ENCODE measurements at places on chromosomes 12 and 14. TPM values are rescaled to one million over a fixed set of nuclear protein-coding genes. Genes with fewer than 3 reads are reported as not detected.

DNA sequence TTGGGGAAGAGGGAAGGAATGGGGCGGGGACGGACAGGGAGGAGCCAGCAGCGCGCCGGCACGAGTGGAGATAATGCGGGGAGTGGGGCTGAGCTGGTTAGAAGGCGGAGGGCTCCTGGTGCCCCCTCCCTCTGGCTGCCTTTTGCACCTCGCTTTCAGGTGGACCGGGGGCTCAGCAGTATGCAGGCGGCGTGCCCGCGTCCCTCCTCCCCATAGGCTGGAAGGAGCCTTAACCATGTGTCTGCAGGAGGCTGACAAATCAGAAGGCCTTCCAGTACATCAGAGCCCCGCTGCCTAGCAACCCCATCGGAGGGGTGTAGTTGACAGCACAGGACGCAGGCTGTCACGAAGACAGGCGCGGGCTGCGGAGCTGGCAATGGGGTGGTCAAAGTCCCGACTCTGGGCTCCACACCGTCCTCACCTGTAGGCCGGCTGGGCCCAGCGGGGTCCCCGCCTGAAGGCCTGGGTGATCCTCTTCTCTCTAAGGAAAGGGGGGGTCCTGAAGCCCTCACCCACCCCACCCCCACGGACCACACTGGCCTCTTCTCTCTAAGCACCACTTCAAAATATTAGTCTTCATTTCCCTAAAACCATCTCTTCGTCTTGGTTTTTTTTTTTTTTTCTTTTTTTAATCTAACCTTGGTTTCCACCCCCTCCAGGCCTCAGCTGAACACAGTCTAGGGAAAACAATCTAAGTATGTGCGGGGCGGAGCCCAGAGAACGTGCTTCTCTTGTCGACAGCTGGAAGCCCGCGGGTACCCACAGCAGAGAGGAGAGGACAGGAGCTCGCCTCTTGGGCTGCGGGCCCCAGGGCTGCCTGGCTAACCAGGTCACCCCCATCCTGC is 44.5 kb downstream of the KDM2B start:
- peak; percentile 80 for DNase-seq

DNA sequence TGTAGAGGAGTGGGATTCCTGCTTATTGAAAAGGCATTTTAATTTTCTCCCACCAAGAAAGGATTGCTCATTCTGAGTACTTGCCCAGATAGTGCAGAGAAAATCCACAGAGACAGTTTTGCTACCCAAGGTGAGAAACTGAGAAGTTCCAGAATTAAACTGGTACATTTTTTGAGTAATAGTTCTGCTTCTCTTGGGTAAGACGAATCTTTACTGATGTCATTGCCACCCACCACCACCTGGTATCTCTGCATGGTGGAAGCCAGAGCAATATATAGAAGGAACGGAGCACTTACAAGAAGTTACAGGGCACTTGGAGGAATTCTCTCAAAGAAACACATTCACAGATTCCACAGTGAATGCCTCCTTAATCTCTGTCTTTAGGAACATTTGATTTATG is 20.7 kb upstream of the FRMD6 start:
- no peak for DNase-seq

DNA sequence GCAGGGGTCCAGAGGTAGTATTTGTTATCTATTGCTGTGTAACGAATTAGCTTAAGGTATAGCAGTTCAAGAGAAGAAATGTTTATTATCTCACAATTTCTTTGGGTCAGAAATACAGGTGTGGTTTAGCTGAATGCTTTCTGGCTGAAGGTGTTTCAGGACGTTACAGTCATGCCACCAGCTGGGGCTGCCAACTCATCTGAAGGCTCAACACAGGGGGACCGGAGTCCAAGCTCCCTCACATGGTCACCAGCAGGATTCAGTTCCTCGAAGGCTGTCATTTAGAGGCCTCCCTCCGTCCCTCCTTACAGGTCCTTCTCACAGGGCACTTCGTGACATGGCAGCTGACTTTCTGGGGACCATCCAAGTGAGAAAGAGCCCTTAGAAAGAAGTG is 37.5 kb upstream of the SINHCAF start:
- no peak for DNase-seq

GRCh38 chr12:112096667-112097066 is 11.9 kb downstream of the NAA25 start:
- DNase-seq = peak; percentile 55

- DNase-seq = peak; percentile 33
These were observed 137.4 kb downstream of the AEBP2 start for GRCh38 chr12:19576506-19577280.

DNA sequence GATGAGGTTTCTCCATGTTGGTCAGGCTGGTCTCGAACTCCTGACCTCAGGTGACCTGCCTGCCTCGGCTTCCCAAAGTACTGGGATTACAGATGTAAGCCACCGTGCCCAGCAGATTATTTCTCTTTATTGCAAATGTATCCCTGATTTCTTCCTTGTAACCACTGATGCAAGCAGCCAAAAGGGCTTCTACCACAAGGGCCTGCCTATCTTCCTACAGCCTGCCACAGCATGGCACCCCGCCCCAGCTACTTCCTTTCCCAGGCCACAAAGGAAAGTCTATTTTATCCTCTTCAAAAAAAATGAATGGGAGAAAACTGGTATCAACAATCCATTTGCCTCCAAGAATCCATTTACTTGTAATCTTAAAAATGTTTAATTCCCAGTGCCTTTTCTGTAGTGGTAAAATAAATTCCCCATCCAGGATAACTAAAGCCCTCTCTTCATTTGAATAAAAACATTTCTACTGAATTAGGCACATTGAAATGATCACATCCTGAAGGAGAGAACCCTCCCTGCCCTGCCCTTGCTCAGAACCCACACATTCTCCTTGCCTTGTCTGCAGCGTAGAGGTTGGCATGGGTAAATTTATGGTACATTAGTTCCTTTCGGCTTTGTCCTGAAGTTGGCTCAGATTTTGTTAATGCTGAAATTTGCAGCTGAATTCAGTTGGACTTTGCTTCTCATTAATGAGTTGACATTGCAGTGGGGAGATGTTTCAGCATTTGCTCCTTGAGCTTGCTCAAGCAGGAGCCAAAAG is 19.2 kb downstream of the GPHB5 start:
- no peak for DNase-seq

- DNase-seq = no peak
These were observed 139.7 kb downstream of the EMP1 start for GRCh38 chr12:13336216-13336615.

GRCh38 chr12:54988402-54989054 is 4.0 kb upstream of the TESPA1 start:
- peak; percentile 60 for DNase-seq

- DNase-seq = no peak
These were observed 3.8 kb downstream of the CCDC88C start for GRCh38 chr14:91413547-91414474.

- DNase-seq = no peak
These were observed 140.5 kb downstream of the ZFP36L1 start for GRCh38 chr14:68652433-68652690.

DNA sequence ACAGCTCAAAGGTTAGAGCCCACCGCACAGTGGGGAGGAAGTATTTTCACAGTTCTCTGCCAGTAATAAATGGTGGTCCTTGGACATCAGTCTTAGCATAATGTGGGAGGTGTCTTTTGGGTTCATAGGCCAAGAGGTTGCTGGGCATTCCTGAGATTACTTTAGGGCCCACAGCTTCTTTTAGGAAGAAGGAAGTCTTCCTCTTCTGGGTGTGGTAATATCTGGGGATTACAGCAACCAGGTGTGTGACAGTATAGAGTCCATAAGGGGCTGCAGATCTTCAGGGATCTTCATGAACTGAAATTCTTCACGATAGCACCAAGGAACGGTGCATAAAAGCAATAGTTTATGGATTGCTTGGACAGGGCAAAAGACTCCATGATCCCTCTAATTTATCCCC is 56.2 kb upstream of the PTGR2 start:
- no peak for DNase-seq

DNA sequence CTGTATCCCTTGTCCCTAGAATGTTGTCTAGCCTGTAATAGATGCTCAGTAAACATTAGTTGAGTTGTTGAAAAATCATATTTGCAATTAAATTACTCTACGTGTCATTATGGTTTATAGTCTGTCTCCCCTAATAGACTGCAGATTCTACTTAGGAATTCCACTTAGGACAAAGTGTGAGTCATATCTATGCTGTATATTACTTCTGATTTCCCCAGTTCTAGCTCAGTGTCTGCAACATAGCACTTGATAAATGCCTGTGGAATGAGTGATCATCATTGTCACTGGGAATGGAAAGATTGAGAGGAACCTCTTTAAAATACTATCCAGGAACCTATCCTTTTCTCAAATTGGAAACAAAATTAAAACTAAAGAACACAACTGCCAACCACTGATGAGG is 99.3 kb downstream of the TBX5 start:
- no peak for DNase-seq

DNA sequence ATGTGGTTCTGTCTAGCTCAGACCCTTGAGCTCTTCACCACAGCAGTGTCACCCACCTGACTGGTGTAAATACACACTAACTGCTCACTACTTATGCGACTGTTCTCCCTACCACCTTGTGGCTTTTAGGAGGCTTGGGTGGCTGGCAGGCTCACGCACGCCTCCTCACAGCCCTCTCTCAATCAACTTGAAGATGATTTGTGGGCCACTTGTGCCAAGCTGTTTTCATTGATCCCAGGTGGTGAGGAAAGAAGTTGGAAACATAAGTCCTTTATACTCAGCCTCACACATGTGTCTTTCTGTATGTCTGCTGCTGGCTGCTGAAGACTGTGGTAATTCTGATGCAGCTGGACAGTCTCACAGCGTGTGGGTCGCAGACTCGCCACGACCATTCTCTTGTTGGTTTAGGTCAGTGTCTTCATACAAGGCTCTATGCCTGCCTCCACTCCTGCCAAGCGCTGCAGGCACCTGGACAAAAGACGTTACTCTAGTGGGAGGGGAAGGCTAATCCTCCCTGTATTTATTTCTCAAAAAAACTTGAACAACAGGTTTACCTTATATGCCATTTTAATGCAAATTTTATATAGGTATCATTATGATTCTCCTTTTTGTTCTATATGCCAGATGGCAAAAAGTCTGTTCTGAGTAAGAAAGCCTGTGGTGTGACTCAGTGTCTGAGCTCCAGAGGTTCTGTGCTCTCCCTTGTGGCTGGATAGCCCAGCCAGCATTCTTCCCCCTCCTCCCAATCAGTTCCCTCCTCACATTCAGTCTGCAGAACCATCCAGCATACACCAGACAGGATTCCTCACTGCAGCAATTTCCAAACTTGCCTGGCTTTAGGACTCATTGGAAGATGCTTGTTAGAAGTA is 115.6 kb downstream of the DIP2B start:
- DNase-seq = no peak

- peak; percentile 54 for DNase-seq
These were observed 55.3 kb upstream of the TMCC3 start for GRCh38 chr12:94705676-94706075.

GRCh38 chr12:10672231-10672868 is 1.5 kb downstream of the STYK1 start:
- DNase-seq = no peak

The IL31 gene
- total RNA-seq = not detected

The GZMB gene
- not detected for total RNA-seq

The CLEC9A gene
- not detected for total RNA-seq

The GDF3 gene
- 2.9 TPM for total RNA-seq

The CTSG gene
- not detected for total RNA-seq

The KCNK13 gene
- 0.05 TPM for total RNA-seq

The SLC4A8 gene
- total RNA-seq = 1.7 TPM

The SETD1B gene
- 2.7 TPM for total RNA-seq
